ENCODE measurements at places on chromosomes 12 and 14. TPM values are rescaled to one million over a fixed set of nuclear protein-coding genes. Genes with fewer than 3 reads are reported as not detected.

The MYG1 gene
- 20.7 TPM for total RNA-seq

DNA sequence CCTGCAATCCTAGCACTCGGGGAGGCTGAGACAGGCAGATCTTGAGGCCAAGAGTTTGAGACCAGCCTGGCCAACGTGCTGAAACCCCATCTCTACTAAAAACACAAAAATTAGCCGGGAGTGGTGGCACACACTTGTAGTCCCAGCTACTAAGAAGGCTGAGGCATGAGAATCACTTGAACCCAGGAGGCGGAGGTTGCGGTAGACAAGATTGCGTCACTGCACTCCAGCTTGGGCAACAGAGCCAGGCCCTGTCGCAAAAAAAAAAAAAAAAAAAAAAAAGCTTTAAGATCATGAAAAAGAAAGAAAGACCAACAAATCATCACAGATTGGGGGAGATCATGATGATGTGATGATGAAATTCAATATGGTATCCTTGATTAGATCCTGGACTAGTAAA, 30.6 kb downstream of the WDR89 start:
- DNase-seq = no peak

The DACT1 gene
- 47.7 TPM for total RNA-seq

The FAIM2 gene
- 14.1 TPM for total RNA-seq

DNA sequence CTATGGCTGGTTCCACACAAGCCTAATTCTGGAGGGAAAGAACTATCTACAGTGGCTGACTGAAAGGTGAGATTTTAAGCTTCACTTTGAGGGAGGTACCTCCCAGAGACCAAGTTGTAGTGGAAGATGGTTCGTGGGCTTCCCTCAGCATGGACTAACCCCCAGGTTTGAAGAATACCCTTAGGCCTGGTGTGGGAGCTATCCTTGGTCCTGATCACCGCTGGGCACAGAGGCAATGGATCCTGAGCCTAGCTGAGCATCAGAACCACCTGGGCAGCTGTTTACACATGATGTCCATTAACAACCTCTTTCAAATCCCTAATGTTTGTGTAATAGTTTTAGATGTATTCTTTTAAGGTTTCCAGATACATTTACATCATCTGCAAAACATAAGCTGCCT, 10.3 kb downstream of the DAO start:
- no peak for DNase-seq

All from cerebellum (tissue), 4 donors.